ENCODE measurements at places on chromosomes 11 and 22.

GRCh38 chr11:725624-726202 lies 19.7 kb downstream of the EPS8L2 start:
- no peak overlapping the region for H3K4me3 ChIP-seq
- no peak for DNase-seq

DNA sequence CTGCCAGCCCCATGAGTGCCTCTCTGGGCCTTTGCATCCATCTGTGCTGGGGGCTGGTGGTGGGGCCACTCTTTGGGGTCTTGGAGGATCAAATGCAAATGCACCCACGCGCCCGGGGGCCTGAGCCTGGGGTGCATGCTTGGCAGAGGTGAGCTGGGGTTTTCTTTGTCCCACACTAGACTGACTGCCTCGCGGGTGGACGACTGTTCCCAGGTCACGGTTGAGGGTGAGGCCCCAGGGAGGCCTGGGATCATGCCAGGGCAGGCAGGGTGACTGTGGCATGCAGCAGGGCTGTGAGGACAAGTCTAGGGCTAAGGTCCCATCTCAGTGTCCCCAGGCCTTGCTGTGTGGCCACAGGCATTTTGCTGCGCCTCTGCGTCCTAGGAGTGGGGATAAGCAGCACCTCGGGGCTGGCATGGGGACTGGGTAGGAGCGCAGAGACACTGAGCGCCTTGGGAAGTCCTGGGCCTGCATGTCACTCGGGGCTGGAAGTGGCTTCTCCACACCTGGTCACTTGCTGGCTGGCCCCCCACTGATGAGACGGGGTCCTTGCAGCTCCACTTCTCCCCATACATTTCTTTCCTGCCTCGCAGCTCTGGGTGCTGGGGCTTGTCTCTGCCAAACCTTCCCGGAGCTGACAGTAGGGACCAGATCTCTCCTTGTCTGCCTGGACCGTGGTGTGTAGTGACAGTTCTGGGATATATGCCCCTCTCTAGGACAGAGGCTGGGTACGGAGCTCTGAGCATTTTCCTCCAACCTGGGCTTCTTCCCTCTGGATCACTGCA lies 133.1 kb downstream of the CTTN start:
- no peak overlapping the region for H3K27ac ChIP-seq
- H3K4me3 ChIP-seq = no peak overlapping the region
- peak; percentile 60 for DNase-seq
- no peaks in the 10 kb centered on the region for H3K27me3 ChIP-seq
- no peaks in the 10 kb centered on the region for H3K4me1 ChIP-seq
- no peaks in the 10 kb centered on the region for H3K36me3 ChIP-seq

DNA sequence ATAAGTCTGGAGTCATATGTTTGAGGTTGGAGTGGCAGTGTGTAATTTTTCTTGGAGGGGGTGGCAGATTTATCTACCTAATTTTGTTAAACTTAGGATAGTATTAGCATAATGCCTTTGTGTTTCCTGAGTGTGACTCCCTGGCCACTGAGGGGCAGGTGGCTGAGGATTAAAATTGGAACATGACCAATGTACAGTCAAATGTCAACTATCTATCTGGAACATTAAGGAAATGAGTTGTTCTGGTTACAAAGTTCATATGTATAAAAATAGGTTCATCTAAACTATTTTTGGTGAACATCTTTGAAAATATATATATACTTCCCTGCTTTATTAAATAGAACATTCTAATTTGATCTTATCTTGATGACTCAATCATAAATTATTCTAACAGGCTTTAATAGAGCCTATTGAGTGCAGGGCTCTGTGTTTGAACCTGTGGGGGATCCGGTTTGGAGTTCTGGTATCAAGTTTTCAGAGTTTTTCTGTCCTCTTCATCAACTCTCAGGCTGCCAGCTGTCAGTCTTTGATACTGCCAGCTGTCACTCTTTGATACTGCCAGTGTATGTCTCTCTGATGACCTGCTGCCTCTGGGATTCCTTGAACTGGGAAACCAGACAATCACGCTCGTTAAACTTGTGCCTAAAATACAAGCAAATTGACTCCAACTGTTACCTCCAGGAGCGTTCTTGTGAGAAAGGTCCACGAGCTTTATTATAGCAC lies 309.6 kb downstream of the METTL15 start:
- H3K27ac ChIP-seq = no peak overlapping the region
- H3K27me3 ChIP-seq = no peaks in the 10 kb centered on the region
- no peak overlapping the region for H3K4me3 ChIP-seq
- no peaks in the 10 kb centered on the region for H3K4me1 ChIP-seq
- no peaks in the 10 kb centered on the region for H3K36me3 ChIP-seq

- no peaks in the 10 kb centered on the region for H3K4me1 ChIP-seq
- no peaks in the 10 kb centered on the region for H3K36me3 ChIP-seq
- H3K27ac ChIP-seq = no peak overlapping the region
- H3K4me3 ChIP-seq = no peak overlapping the region
- no peaks in the 10 kb centered on the region for H3K27me3 ChIP-seq
- DNase-seq = no peak
Observed at GRCh38 chr22:28923826-28924732, 40.7 kb downstream of the ZNRF3 start.

DNA sequence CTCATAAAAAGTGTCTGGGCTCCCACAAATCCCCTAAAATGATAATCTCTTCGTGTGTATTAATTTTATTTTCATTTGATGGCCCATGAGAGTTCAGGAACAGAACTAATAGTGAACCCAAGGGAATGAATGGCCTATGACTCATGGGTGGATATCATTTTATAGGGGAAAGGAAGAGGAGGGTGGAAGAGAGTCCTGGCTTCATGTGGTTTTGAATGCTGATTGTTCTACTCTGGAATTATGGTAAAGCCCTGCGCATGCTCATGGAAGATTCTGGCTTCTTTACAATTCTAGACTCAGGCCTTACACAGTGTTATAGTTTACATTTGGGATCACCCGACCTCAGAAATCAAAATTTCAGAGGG lies 35.2 kb downstream of the MAML2 start:
- H3K27me3 ChIP-seq = no peaks in the 10 kb centered on the region
- H3K4me1 ChIP-seq = peaks cover 94% of the 10 kb centered on the region
- H3K4me3 ChIP-seq = peak overlapping the region; percentile 59
- H3K27ac ChIP-seq = peak overlapping the region; percentile 100
- no peaks in the 10 kb centered on the region for H3K36me3 ChIP-seq

- H3K4me1 ChIP-seq = peaks cover 37% of the 10 kb centered on the region
- no peaks in the 10 kb centered on the region for H3K27me3 ChIP-seq
- DNase-seq = peak; percentile 56
- peaks cover 51% of the 10 kb centered on the region for H3K36me3 ChIP-seq
- H3K4me3 ChIP-seq = peak overlapping the region; percentile 95
Observed at GRCh38 chr11:65886826-65887722, 1.2 kb downstream of the FIBP start.

DNA sequence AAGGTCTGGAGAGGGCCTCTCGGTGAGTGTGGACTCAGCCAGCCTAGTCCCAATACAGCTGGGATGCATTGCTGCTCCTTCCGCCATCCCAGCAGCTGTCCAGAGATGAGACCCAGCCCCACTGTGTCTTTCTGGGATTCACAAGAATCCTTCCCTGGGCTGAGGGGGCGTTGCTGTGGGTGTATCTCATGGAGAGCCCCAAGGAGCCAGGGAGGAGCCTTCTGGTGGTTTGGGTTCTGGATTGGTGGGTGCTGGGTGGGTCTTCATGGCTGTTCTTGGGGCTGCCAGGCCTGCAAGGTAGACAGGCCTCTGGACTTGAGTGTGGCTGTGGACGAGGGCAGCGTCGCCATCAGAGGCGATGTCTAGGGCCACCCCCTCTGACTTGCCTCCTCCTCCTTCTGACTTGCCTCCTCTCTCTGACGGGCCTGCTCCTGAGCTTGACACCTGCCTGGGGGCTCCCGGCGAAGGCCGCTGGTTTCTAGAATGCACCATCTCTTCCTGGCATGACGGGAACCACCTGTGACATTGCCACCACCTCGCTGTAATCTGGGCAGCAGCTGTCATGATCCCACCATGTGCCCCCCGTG lies 17.2 kb downstream of the KCNQ1 start:
- H3K4me1 ChIP-seq = no peaks in the 10 kb centered on the region
- H3K4me3 ChIP-seq = no peak overlapping the region

- no peak within 1 kb of the TSS for H3K27ac ChIP-seq
- no peaks in the 10 kb centered on the region for H3K36me3 ChIP-seq
- H3K4me3 ChIP-seq = peak within 1 kb of the TSS; percentile 69
- no peaks in the 10 kb centered on the region for H3K27me3 ChIP-seq
Observed at GRCh38 chr11:86374586-86374985, at the start of gene CCDC81. TSS of gene CCDC81 (plus strand) at chr11:86374887. CDS start at chr11:86375164, 277 bp downstream.

DNA sequence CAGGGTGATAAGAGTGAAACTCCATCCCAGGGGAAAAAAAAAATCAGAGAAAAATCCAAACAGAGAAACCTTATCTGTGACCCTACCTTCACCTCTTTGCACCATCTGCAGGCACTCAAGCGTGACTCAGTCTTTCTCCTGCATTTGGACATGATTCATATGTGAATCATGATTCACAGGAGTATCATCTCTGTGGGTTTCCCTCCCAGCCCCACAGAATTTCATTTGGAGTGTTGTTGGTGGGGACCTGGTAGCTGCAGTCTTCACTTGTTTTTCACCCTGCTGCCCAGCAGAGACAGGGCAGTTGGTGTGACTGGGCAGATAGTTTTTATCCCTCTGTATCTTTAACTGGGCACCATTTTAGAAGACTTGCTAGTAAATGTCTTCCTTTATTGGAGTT lies 75.7 kb downstream of the DEPDC5 start:
- H3K36me3 ChIP-seq = peaks cover 4% of the 10 kb centered on the region
- H3K27ac ChIP-seq = peak overlapping the region; percentile 66
- peaks cover 19% of the 10 kb centered on the region for H3K4me1 ChIP-seq
- H3K4me3 ChIP-seq = no peak overlapping the region

DNA sequence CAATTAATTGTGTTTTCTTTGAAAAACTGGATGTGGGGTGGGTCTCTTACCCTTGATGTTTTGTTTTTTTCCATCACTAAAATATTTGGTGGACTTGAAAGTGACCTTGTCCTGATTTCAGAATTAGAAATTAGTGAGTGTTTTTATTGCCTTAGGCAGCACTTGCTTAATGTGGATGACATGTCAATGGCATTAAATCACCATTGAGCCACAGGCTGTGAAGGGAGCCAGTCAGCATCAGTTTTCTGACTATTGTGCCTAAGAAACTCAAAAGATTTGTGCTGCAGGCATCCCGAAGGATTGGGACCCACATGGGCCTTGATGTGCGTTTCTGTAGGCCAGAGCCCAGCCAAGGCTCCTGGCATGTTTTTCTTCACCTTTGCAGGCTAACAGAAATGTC lies 53.8 kb downstream of the SWAP70 start:
- H3K4me1 ChIP-seq = peaks cover 28% of the 10 kb centered on the region
- peak overlapping the region; percentile 61 for H3K27ac ChIP-seq
- no peaks in the 10 kb centered on the region for H3K27me3 ChIP-seq
- peaks cover 3% of the 10 kb centered on the region for H3K36me3 ChIP-seq
- no peak for DNase-seq

DNA sequence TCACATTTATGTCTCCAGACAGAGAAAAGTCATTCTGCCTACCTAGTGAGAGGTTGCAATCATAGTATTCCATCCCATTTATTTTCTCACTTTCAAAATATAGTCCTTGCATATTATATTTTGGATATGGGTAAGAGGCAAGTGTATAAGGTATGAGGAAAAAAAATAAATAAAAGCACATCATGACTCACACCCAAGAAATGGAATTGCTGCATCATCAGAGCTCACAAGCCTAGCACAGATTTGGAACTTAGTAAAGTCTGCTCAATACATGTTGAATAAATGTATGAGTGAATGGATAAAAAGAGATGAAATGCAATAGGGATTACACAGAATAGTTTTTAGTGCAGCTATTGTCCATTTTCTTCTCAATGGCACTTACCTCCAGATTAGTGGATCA lies 2.5 kb upstream of the OR51G1 start:
- H3K36me3 ChIP-seq = no peaks in the 10 kb centered on the region
- H3K27me3 ChIP-seq = no peaks in the 10 kb centered on the region
- DNase-seq = no peak
- H3K4me3 ChIP-seq = no peak overlapping the region
- H3K27ac ChIP-seq = no peak overlapping the region

DNA sequence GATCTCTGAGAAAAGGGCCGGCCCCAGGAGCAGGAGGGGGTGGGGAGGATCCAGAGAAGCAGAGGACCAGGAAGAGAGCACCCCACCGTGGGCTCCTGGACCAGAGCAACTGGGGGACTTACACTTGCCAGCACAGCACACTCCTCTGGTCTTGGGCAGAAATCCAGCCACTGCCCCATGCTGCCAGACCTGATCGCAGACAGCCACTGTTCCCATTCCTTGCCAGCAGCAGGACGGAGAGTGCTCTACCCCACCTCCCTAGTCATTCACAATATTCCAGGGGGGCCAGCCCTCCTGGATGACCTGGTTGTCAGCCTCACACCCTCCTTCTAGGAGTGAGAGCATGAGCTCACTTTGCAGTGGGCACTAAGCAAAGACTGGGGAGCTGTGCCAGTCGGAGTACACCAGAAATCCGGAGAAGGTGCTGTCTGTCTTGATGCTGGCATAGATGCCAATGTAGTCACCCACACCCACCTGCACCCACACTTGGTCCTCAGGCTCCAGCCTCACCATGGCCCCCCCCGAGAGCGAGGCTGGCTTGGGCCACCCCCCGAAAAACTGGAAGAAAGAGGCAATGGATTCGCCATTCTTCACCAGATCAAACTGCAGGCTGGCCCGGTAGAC lies 1.6 kb downstream of the C1QTNF5 start:
- peak; percentile 74 for DNase-seq
- H3K4me1 ChIP-seq = peaks cover 48% of the 10 kb centered on the region
- no peak overlapping the region for H3K27ac ChIP-seq
- peaks cover 6% of the 10 kb centered on the region for H3K36me3 ChIP-seq

DNA sequence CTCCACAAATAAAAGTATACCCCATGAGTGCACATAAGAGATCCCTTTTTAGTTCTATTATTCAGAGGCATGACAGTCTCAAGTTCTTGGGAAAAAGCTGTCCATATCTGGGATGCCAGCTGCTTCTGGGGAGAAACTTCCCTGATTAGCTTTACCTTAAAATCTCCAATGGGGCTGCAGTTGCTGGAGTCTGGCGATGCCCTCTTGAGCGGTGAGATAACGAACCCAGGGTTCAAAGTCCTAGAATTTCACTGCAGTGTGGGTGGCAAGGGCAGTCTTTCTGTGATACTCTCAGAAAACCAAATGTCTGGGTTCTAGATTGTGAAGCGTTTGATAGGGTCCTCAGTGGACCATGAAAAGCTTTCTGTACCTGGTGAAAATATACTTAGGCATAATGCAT lies 7.4 kb upstream of the PRR33 start:
- no peak overlapping the region for H3K27ac ChIP-seq
- no peaks in the 10 kb centered on the region for H3K36me3 ChIP-seq
- no peak for DNase-seq
- no peak overlapping the region for H3K4me3 ChIP-seq
- peaks cover 28% of the 10 kb centered on the region for H3K27me3 ChIP-seq

GRCh38 chr22:47398921-47399790 lies 636.7 kb downstream of the TBC1D22A start:
- H3K36me3 ChIP-seq = no peaks in the 10 kb centered on the region
- H3K4me3 ChIP-seq = no peak overlapping the region
- no peak overlapping the region for H3K27ac ChIP-seq

Measured in osteoblast (primary cell).